Stimulated activated naive CD4-positive, alpha-beta T cell treated with Interleukin-2 at 50 U/mL for 16 hours (primary cell): ENCODE measurements at places on chromosomes 2 and 18.

DNA sequence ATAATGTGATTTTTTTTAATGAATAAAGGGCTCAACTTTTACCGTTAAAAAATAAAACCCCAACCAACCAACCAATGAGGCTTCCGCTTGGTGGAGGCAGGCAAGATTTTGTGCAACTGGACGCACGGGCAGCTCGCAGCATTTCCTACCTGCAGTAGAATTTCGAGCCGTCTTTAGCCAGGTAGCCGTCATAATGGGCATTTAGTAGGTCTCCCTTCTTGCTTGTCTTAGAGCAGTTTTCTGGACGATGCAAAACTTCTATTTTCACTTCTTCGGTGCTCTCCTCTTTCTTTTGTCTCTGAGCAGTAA is 316 bp downstream of the FKBP7 start:
- no peak for DNase-seq

DNA sequence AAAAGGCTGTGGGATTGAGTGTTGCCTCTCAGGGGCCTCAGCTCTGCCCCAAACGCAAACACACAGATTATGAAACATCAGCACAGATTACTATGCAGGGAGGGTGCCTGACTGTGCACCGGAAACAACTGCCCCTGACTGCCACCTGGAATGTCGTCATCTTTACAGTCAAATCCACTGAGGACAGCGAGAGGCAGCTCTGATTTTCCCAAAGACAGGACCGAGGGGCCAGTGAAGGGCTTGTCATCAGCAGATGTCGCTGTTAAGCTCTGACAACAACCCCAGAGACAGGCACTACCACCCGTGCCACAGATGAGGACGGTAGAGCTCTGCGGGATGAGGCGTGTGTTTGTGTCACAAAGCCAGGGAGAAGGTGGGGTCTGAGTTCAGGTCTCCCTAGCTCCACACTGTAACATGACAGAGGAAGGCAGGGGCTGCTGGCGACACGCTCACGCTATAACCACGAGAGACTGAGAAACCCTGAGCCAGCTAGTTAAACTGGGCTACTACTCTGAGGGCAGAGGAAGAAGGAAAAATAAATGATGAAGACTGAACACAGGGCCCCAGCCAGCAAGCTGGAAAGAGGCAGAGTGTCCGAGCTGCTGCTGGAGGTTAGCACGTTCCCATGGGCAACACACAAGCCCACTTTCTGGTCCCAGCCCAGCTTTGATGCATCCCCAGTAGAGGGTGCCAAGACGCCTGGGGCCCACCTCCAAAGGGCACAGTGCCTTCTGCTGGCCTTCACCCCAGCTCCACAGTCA is 47.0 kb downstream of the PARD6G start:
- no peak for DNase-seq

- no peak for DNase-seq
Observed at GRCh38 chr18:67010919-67011318, 407.0 kb upstream of the CDH19 start.

DNA sequence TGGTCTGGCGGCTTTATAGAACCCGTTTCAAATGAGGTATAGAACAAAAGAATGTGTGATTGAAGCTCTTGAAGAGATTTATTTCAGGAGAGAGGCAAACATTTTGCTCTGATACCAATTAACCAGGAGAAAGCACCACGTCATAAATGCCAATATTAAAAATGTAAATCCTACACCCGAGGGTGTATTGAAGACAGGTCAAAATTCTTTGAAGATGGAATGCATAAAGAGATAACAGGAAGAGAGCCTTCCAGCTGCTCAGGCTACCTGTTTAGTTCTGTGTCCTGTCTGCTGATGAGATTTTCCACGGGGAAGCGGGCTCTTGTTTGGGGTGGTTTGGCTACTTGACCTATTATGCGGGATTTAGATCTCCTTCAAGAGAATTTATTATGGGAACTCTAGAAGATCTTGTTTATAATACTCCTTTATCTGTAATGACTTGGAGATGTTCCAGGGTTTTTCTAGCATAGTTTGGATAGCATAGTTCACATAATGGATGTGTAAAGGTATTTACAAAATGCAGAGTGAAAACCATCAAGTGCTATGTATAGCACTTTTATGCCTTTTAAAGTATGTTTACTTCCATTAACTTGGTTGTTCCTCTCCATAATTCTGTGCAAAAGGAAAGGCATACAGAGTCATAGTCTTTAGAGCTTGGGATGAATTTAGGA is 204.5 kb upstream of the SPRED2 start:
- DNase-seq = no peak

DNA sequence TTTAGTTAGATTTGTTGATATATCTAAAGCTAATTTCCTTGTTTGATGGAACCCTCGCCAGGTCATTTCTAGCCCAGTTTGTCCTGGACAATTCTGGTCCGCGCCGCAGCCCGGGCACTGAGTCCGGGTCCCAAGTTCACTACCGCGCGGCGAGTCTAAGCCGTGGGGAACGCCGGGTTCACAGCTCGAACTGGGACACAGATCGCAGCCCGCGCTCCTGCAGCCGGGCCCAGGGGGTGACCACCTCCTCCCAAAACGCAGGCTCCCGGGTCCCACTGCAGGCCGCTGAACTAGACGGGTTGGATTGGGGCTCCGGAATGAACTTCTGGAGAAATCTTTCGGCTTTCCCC is 681 bp downstream of the ACADL start:
- DNase-seq = no peak

- DNase-seq = no peak
Observed at GRCh38 chr2:86592547-86593230, 29.4 kb upstream of the CHMP3 start.

DNA sequence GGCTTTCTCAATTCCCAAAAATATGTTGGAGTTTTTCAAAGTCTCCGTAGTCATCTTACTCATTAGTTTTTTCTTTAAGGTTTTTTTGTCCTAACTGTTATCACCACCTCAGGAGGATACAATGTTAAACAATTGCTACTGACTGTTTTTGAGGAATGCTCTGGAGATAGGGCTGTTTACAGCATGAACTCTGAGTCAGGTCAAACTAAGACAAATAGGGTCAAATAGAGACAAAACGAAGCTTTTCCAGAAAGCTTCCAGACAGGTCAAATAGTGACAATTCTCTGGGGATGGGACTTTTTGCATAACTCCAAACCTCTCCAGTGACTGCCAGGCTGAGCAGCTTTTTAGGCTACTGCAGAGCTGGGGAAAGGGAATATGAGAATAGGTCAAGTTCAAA is 15.2 kb upstream of the DIPK1C start:
- DNase-seq = no peak

- no peak for DNase-seq
Observed at GRCh38 chr2:88182721-88183120, 12.6 kb downstream of the THNSL2 start.

GRCh38 chr18:8841781-8842485 is 136.6 kb downstream of the MTCL1 start:
- no peak for DNase-seq

- DNase-seq = no peak
Observed at GRCh38 chr2:7281231-7282201, 364.3 kb downstream of the RNF144A start.

DNA sequence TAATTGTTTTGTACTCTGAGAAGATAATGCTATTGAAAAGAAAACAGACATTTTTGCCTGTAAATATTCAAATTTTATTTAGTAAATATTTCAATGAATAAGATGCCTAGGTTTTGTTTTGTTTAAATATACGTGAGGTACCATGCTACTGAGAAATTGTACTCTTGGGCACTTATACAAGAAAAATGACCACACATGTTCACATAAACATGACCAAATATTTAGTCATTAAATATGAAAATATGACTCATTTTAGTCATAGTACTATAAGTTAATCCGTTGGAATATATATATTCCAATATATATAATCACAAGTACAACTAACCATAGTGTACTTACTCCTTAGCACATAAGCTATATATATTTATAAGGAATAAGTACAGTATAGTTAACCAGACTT is 56.7 kb upstream of the ZNF804A start:
- no peak for DNase-seq

GRCh38 chr2:171908235-171908634 is 14.0 kb upstream of the HAT1 start:
- DNase-seq = no peak

GRCh38 chr2:127567351-127567854 is 31.9 kb downstream of the MYO7B start:
- DNase-seq = no peak

- DNase-seq = no peak
Observed at GRCh38 chr2:217743966-217744761, 258.6 kb downstream of the TNS1 start.

GRCh38 chr2:168233166-168233565 is 14.2 kb downstream of the STK39 start:
- DNase-seq = no peak

DNA sequence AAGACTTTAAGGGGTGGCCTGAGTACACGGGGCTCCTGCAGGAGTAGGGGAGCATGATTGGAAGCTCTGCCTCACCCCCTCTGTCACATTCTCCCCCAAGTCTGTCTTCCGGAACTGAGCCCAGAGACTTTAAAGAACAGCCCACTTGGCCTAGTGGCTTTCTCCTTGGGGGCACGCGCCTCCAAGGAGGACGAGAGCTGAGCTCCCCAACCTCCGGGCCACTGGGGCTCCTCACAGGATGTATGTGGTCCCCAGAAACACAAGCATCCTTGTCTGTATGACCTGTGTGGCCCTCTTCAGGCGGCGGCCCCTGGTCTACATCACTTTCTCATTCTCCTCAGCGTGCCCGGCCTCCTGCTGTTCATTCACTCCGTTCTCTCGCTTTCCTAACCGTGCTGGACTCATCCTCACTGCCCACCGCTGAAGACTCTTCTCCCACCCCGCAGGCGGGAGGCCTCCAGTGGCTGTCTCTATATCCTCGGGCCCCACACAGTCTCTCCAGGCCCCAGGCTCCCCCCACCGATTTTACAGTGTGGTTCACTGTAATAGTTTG is 23.7 kb downstream of the KCNF1 start:
- no peak for DNase-seq

DNA sequence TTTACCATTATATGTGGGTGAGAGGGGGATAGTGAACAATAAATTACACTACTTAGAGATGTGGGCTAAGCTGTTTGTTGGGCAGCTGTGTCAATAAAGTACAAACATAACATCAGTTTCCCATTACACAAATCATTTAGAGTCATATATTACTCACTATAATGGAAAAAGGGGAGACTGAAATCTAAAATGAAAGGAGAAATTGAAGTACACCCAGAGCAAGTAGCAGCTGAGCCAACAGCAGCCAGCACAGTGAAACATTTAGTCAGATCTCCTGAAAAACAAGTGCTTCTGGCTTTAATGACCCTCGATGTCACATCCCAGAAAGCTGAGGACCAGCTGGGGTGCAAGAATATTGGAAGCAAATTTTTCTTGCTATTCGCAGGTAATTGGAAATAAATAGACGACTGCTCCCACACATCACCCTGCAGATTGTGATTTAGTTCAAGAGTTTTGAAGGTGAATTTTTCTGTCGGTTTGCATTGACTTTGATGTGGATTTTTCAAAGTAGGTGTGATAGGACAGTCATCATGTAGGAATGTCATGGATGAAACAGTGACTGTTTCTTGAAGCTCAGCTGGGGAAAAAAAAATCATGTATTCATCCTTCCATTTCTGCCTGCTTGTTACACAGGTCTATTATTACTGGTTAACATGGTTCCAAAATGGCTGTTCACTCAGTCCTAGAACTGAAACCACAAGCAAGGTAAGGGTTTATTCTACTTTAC is 1607.3 kb upstream of the CELF4 start:
- DNase-seq = no peak

- DNase-seq = no peak
Observed at GRCh38 chr18:6056171-6056910, 161.0 kb upstream of the TMEM200C start.

- DNase-seq = no peak
Observed at GRCh38 chr2:179749210-179749609, 112.2 kb downstream of the ZNF385B start.

DNA sequence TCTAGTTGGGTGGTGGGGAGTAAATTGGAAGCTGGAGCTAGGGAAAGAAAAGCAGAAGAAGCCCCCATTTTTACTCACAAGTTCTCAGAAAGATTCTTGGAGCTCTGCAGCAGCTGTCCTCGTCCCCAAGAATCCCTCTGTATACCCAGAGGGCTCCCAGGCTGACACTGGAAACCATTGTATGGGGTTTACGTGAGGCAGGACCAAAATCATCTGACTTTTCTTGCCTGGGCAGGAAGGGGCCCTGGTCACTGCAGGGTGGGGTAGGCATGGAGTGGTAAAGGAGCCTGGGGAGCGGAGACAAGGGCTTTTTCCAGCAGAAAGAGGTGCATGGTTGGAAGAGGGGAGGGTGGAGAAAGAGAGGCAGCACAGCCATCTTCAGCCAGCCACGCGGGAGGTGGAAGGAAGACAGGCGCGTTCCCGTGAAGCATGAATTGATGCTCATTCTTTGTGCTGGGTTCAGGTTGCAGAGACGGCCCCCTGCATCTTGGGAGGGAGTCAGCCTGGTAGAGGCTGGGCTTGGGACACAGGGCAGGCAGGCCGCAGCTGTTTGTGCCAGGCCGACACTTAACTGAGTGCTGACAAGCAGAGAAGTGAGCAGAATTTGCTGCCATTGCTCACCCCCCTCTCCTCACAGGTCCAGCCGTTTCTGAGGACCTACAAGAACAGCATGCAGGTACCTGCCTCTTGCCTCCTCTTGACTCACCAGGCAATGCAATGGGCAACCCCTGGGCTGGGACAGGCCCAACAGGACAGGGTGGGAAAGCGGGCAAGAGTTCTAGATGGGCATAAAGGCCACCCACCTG is 94.8 kb downstream of the PLB1 start:
- no peak for DNase-seq

DNA sequence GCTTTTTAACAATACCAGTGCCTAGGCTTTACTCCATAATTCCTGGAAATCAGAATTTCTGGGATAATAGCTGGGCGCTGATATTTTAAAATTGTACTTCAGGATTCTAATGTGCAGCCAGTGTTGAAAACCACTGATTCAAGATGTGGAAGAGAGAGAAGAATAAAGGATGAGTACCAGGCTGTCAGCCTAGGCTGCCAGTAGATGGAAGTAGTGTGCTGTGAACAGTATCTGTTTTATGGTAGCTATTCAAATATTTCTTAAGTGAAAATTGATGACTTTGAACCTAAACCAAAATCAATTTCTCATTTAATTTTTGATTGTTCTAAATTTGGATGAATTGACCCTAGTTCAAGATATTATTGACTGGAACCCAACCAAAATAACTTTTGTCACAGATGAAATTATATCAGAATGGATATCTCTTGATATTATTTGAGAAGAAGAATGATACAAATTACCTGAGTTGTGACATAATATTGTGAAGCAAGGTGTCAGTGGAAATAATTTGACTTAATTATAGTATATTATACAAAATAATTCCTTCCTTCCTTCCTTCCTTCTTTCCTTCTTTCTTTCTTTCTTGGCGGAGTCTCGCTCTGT is 88.0 kb downstream of the COMMD1 start:
- no peak for DNase-seq

DNA sequence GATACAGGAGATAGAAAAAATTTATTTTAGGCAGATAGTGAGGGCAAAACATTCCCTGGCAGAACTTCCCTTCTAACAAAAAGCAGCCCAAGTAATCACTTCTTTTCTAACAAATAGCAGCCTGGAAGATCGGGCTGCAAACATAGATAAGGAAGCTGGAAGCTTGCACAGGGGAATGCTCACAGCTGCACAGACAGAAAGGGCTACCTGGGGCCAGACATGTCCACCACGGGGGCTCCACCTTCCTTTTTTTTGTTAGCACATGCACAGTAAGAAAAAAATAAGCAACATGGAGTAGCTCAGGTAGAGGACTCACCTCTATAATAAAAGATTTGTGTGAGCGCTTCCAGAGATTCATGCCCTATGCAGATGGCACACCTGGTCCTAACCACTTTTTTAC is 420.5 kb downstream of the PTH2R start:
- no peak for DNase-seq
